ENCODE measurements at places on chromosomes 3 and 15.

DNA sequence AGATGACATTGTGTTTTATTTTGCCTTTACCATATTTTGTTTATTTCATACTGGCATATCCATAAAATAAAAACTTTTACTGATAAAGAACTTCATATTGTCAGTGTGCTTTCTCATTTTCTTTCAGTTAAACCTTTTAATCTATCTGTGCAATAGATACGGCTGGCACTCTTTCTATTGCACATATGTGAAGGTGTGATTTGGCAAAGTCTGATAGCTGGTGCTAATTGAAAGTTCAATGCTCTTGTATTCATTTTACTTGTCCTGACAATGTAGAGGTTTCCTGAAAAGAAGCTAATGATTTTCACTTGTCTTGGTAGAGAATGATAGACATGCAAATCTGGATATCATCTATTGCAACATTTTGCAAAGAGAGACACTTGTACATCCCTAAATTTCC, 467.0 kb downstream of the NSUN3 start:
- DNase-seq, result no peak

- no peak for DNase-seq
These were observed 29.4 kb upstream of the GUCA1C start for GRCh38 chr3:108983051-108983450.

DNA sequence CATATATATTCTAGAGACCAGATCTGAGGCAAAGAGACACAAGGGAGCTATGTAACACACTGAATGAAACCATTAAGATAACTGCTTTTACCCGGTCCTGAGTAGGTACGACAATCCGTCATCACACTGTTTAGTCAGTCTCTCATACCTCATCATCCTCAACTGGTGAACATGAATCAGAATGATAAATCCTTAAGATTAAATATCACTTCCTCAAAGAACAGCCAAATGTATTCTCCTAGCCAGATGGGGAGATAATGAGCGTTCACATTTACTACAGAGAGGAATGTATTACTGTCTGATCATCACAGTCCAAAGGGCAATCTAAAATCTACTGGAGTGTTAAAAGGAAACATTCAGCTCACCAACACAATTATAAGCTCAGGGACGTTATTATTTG, 319.4 kb upstream of the STAC start:
- DNase-seq, result no peak

DNA sequence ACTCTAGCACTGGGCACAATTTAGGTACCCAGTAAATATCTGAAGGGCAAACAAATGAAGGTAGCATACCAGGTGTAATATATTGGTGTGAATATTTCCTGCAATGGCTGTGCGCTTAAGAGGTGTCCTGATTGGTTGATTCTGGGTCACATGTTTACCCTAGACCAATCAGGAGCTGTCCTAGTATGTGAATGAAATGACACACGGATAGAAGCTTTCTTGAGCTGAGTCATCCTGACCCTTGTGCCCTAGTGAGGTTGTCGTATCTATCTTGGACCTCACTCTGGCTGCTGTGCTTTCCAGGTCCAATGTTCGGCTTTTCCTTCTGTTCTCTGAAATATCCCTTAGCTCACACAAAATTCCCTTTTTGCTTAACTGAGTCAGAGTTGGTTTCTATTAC, 58.1 kb upstream of the FOXP1 start:
- DNase-seq, result no peak

- DNase-seq, result no peak
These were observed 57.0 kb downstream of the DUT start for GRCh38 chr15:48388016-48388851.

GRCh38 chr15:58420579-58421043, 11.2 kb upstream of the LIPC start:
- DNase-seq, result no peak

- DNase-seq, result no peak
These were observed 11.8 kb upstream of the KIF7 start for GRCh38 chr15:89666858-89667705.

DNA sequence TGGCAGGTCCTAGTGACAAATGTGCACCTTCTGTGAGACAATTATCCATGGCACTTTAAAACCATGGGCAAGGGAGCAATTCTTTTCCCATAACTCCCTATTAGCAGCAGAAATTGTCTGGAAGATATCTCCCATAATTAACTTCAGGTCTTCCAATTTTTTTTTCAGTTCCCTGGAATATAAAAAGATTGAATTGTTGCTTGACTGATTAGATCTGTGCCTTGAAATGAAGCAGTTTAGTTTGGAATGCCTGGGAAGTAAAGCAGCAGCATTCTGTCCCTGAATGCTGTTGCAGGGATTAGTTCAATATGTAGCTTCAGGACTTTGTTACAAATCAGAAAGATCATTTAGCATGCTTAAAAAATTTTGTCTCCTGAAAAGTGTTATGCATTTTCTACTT, 137.0 kb upstream of the GOLGA6L4 start:
- DNase-seq, result no peak

- no peak for DNase-seq
These were observed 87.5 kb upstream of the ATP13A5 start for GRCh38 chr3:193465992-193466608.

DNA sequence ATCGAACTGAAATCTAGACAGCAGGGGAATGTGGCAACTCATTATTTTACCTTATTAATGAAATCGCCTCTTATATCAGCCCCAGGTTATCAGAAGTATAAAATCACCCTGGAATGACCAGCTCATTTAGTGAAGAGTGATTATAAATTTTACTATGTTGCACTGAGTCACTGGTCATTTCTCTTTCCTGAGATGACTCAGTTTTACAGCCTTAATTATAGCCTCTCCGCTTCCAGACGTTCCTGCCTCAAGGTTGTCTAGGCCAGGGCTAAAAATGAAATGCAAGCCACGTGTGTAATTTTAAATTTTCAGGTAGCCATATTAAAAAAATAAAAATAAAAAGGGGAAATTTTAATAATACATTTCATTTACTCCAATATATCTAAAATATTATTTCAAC, 33.3 kb downstream of the DET1 start:
- no peak for DNase-seq

- no peak for DNase-seq
These were observed 385.7 kb downstream of the LSAMP start for GRCh38 chr3:116059421-116060096.

DNA sequence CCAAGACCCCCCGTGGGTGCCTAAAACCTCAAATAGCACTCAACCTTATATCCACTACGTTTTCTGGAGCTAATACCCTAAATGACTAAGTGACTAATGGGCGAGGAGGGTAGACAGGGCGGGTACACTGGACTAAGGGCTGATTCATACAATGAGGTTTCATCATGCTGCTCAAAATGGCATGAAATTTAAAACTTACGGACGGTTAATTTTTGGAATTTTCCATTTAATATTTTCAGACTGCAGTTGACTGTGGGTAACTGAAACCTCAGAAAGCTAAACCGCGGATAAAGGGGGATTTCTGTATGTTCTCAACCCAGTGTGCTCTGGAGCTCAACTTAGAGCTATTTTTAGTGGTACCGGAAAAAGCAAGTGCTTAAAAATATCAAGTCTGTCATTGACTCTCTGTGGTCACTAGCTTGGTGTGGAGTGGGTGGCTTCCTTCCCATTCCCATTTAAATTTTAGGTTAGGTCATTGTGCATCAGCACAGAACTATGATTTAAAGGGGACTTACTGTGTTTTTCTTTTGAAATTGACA, 72.9 kb downstream of the LRRC28 start:
- DNase-seq, result no peak

- DNase-seq, result no peak
These were observed 24.0 kb upstream of the TLE3 start for GRCh38 chr15:70121624-70122302.

DNA sequence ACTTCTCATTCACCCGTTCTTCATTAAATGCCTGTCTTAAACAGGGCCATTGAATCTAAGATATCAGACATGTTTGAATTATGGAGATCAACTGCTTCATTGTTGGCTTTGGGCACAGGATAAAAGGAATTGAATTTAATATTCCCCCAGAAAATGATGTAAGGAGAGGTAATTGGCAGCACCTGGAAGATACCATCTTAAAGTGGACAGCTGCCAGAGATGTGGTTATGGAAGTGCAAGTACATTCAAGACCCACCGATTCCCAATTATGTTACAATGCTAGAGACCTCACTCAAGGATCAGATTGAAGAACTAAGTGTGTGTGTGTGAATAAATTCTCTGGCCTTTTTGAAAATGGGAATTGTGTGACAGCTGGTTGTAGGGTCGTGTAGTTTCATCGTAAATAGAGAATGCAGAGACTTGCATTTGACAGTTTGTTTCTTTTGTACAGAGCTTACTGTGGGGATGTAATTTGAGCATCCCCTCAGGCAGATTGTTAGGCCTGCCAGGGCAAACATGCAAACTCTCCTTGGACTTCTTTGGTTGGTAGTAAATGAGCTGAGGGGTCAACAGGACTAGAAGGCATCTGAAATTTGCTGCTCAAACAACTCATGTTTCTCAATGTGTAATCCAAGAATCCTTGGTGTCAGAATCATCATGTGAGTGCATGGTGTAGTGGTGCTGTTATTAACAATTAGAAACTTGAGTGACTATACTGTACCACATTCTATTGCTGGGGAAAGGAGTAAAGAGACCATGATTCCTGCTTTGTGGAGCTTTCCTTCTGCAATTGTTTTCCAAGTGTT, 359.2 kb upstream of the THRB start:
- DNase-seq, result no peak

DNA sequence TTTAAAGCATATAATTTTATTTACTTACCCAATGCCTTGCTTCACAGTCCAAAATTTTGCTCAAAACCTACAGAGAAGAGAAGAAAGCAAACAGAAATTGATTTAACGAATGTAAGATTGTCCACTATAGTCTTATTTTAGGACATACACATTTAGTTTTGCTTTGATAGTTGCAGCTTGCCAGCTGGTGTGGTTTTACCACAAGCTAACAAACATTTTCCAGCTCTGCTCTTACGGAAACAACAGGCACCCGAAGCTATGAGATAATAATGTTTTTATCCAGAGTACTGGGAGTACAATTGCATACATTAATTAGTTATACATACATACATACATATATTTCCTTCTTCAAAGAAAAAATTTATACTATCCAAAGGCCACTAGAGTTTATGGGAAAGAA, 10.4 kb downstream of the BCL6 start:
- no peak for DNase-seq

DNA sequence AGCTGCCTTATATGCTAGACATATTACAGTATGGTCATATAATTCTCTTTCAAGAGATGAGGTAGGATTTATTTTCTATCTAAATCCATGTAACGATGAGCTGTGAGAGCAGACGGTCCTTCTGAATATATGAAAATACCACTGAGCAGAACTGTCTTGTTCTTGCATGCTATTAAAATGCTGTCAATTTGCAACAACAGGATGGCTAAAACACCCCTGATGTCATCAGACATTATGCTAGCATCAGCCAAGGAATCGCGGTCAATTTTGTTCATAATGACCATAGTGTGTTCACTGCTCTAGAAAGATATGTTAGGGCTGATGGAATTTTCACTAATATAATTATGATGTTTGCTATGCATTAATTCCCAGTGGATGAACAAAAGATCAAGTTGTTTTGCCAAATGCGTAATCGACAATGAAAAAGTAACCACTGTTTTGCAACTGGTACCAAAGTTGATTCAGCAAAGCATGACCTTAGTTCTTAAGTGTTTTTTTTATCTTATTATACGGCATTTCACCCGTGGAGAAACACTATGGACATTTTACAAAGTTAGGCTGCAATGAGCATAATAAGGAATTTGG, 765.4 kb upstream of the NR2F2 start:
- DNase-seq, result no peak

GRCh38 chr15:26372706-26373105, 400.2 kb downstream of the GABRB3 start:
- no peak for DNase-seq

All from stimulated activated CD4-positive, alpha-beta T cell treated with anti-CD3 and anti-CD28 coated beads, Interleukin-15, amount 100 ng/mL, for 48 hours (primary cell).